ENCODE measurements at places on chromosomes 4 and X. TPM values are rescaled to one million over a fixed set of nuclear protein-coding genes. Genes with fewer than 3 reads are reported as not detected.

- H3K36me3 ChIP-seq: no peaks in the 10 kb centered on the region
- H3K27ac ChIP-seq: no peak overlapping the region
- H3K27me3 ChIP-seq: no peaks in the 10 kb centered on the region
- H3K4me1 ChIP-seq: no peaks in the 10 kb centered on the region
Measured at GRCh38 chr4:167233685-167234315, 494 bp downstream of the SPOCK3 start.

GRCh38 chr4:74056858-74057562, 18.5 kb upstream of the CXCL3 start:
- no peaks in the 10 kb centered on the region for H3K27me3 ChIP-seq
- no peak overlapping the region for H3K4me3 ChIP-seq
- H3K27ac ChIP-seq: no peak overlapping the region

- no peaks in the 10 kb centered on the region for H3K4me1 ChIP-seq
- H3K36me3 ChIP-seq: no peaks in the 10 kb centered on the region
- H3K27me3 ChIP-seq: no peaks in the 10 kb centered on the region
- H3K27ac ChIP-seq: no peak overlapping the region
- DNase-seq: no peak
- no peak overlapping the region for H3K4me3 ChIP-seq
Measured at GRCh38 chr4:7075962-7076695, 8.3 kb upstream of the GRPEL1 start.

DNA sequence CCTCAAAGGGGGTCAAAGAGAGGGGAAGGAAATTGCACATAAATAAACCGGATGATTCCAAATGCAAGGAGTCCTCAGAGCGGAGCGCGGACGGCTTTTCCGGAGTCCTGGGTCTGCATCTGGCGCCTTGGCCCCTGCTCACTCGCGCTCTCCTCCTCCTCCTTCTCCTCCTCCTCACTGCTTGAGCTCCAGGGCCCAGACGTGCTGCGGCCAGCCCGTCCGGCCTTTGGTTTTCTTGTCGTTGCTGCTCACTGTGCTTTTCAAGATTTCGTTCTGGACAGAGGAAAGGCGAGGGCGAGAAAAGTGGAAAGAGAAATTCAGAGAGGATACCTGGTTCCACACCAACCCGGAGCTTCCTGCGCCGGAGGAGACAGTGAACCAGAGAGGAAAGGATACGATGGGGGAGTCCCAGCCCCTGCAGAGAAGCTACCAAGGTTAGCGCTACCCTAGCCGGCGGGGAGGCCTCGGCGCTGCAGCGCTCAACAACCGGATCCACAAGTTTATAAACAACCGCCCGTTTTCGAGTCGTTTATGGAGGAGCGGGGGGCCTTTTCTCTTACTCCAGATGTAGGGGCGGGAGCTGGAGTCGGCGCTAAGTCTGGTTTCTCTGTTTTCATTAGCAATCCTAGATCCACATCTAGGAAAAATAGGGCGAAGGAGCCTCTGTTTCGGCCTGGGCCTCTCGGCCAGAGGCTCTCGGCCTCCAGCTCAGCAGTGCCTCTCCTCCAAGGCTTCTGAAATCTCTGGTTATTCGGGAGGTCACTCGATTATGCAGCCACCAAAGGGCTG, 2.7 kb downstream of the HAND2 start:
- no peaks in the 10 kb centered on the region for H3K4me1 ChIP-seq
- DNase-seq: no peak
- H3K36me3 ChIP-seq: no peaks in the 10 kb centered on the region
- no peak overlapping the region for H3K4me3 ChIP-seq
- H3K27ac ChIP-seq: no peak overlapping the region
- H3K27me3 ChIP-seq: no peaks in the 10 kb centered on the region

DNA sequence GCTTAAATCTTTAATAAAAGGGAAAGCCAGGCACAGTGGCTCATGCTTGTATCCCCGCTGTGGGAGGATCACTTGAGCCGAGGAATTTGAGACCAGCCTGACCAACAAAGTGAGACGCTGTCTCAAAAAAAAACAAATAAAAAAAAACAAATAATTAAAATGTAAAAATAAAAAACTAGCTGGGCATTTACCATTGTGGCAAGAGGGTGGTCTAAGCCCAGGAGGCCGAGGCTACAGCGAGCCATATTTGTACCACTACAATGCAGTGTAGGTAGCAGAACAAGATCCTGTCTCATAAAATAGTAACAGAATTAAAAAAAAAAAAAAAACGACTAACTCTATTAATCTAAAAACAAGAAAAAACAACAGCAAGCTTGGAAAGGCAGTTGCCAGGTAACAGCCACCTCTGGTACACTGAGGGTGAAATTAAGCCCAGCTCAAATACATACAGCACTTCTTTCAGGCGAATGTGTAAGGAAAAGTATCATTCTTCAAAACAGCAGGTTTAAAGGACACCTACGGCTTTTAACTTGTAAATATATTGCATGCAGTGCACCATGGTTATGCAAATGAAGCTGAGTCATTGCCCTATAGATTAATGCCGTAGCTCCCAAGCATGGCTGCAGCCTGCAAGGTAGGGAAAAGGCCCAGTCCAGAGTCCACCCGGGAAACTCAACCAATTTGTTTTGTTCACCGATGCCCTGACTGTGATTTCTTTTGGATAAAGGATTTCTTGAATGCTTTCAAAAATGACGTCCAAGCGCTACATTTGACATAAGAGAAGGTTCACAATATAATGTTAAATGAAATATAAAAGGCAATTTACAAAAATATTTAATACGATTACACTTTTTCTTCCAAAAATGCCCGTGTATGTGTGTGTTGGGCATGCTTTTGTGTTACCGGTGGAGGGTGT, 14.5 kb upstream of the TXLNG start:
- H3K27ac ChIP-seq: peak overlapping the region; percentile 98
- no peak overlapping the region for H3K4me3 ChIP-seq
- DNase-seq: peak; percentile 72
- no peaks in the 10 kb centered on the region for H3K27me3 ChIP-seq
- 0 out of 2 replicates have a peak, but pooled peaks cover 7% of the 10 kb centered on the region for H3K4me1 ChIP-seq

GRCh38 chrX:40496728-40497127, 84.0 kb upstream of the ATP6AP2 start:
- H3K27me3 ChIP-seq: no peaks in the 10 kb centered on the region
- no peak for DNase-seq
- no peak overlapping the region for H3K4me3 ChIP-seq
- H3K27ac ChIP-seq: no peak overlapping the region
- no peaks in the 10 kb centered on the region for H3K4me1 ChIP-seq

- H3K27ac ChIP-seq: no peak overlapping the region
- H3K36me3 ChIP-seq: no peaks in the 10 kb centered on the region
- H3K27me3 ChIP-seq: no peaks in the 10 kb centered on the region
- no peak overlapping the region for H3K4me3 ChIP-seq
Measured at GRCh38 chr4:8045909-8046308, 106.2 kb upstream of the AFAP1 start.

GRCh38 chr4:39932776-39933402, 44.8 kb downstream of the PDS5A start:
- no peak overlapping the region for H3K4me3 ChIP-seq
- peak overlapping the region; percentile 49 for H3K27ac ChIP-seq
- H3K27me3 ChIP-seq: no peaks in the 10 kb centered on the region
- H3K4me1 ChIP-seq: peaks cover 6% of the 10 kb centered on the region
- no peaks in the 10 kb centered on the region for H3K36me3 ChIP-seq

DNA sequence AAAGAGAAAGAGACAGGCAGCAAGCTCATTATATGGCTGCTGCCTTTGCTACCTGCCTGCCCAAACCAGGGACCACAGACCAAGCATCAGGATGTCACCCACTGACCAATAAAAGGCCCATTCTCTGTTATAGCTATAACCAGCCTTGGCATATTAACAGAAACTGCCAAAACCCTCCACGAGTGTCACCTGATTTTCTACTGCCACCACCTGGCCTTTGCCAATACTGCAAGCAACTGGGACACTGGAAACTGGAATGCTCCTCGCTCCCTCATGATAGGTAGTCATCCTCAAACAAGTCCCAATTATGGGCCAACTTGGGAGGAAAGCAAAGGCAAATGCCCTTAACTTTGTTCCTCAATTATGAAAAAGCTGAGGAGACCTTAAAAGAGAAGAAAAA, 76.0 kb downstream of the SPIN4 start:
- peak; percentile 49 for DNase-seq
- H3K36me3 ChIP-seq: no peaks in the 10 kb centered on the region
- no peaks in the 10 kb centered on the region for H3K4me1 ChIP-seq
- no peak overlapping the region for H3K4me3 ChIP-seq

DNA sequence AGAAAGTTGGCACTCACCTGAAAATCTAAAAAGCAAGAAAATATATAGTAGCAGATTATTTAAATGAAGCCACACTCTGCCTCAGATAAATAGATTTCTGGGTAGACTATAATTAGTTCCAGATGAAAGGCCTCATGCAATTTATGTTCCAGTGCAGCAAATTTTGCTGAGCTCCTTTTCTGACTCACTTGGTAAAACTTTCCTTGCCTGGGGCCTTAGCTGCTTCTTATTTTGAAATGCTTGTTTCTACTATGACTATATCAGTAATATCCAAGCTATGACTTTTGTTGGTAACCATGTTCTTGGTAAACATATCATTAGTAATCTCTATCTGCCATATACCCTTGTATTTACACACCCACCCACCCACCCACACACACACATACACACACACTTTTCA, 961.8 kb downstream of the SH3BGRL start:
- DNase-seq: no peak
- H3K27me3 ChIP-seq: no peaks in the 10 kb centered on the region
- no peaks in the 10 kb centered on the region for H3K36me3 ChIP-seq

DNA sequence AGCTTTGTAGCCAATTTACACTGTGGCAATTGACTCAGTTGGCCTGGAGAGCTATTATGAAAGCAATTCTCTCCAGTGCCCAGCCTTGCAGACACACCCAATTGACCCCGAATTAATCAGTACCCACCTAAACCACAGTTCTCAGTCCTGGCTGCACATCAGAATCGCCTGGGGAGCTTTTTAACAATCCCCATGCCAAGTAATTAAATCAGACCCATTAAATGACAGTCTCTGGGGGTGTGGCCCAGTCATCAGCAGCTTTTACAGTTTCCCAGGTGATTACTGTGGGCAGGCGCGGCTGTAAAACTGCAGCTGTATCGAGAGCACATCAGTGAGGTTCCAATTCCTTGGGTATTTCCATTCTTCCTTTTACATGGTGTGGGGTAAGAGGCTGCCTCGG, 460.9 kb upstream of the FAT1 start:
- no peaks in the 10 kb centered on the region for H3K36me3 ChIP-seq
- no peak overlapping the region for H3K27ac ChIP-seq
- no peak overlapping the region for H3K4me3 ChIP-seq
- H3K4me1 ChIP-seq: no peaks in the 10 kb centered on the region
- H3K27me3 ChIP-seq: no peaks in the 10 kb centered on the region
- DNase-seq: no peak

- no peaks in the 10 kb centered on the region for H3K4me1 ChIP-seq
- no peak overlapping the region for H3K4me3 ChIP-seq
- no peaks in the 10 kb centered on the region for H3K27me3 ChIP-seq
- DNase-seq: no peak
- H3K36me3 ChIP-seq: no peaks in the 10 kb centered on the region
Measured at GRCh38 chr4:78019414-78019813, 37.7 kb upstream of the FRAS1 start.

DNA sequence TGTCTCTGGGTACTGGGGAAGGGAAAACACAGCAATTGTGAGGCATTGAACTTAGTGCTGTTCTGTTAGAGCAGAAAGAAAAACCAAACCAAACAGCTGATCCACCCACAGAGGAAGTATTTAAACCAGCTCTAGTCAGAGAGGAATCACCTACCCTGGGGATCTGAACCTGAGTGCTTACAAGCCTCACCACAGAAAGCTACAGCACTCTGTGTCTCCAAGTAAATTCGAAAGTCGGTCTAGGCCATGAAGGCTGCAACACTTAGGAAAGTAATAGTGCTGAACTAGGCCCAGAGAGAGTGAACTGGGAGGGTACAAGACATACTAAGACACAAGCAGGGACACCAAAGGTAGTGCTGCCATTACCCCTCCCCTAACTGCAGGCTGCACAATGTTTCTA, 142.2 kb upstream of the CXorf51A start:
- no peak for DNase-seq
- H3K27ac ChIP-seq: no peak overlapping the region
- H3K4me3 ChIP-seq: no peak overlapping the region
- H3K4me1 ChIP-seq: no peaks in the 10 kb centered on the region

DNA sequence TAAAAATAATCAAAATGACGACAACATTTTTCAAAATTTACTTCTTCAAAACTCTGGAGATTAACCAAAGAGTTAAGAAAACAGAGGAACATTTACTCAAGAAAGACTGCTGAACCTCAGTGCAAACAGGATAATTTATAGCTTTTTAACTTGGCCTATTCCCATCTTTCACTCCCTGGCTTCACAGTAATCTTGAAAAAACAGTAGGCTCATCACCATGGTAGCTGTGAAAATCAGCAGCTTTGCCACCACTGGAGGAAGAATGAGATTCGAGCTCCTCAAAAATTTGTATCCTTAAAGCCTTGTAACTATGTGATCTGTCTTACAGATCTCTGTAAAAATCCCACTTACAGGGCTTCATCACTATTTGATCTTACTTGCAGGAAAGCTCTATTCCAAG, 447.7 kb upstream of the CTSO start:
- no peaks in the 10 kb centered on the region for H3K27me3 ChIP-seq
- no peak for DNase-seq
- H3K36me3 ChIP-seq: no peaks in the 10 kb centered on the region
- no peak overlapping the region for H3K4me3 ChIP-seq

DNA sequence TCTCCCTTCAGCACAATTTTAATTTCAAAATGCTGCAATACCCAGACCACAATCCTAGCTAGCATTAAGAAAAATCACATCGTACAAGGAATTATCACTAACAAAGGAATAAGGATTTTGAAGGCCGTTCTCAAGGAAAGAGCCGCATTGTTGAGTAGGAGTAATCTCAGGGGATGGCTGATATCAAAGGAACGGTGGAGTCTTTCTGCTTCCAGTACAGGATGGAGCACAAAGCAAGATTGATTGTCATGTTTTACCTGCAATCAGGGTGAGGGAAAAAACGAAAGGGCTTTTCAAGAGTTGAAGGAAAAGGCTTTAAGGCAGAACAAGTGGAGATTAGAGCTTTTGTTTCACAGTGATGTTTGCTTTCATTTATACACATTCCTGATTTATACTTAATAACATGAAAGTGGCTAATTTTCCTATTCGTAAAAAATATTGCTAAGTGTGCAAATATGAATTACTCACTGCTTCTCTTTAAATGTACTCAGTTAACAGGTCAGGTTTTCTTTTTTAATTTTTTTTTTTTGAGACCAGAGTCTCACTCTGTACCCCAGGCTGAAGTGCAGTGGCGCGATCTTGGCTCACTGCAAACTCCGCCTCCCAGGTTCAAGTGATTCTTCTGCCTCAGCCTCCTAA, 207.0 kb downstream of the TRIML1 start:
- H3K4me3 ChIP-seq: no peak overlapping the region
- H3K36me3 ChIP-seq: no peaks in the 10 kb centered on the region
- no peaks in the 10 kb centered on the region for H3K4me1 ChIP-seq
- DNase-seq: no peak

GRCh38 chr4:15188605-15189539, 186.6 kb downstream of the CPEB2 start:
- DNase-seq: no peak
- H3K4me1 ChIP-seq: no peaks in the 10 kb centered on the region
- no peaks in the 10 kb centered on the region for H3K36me3 ChIP-seq
- no peak overlapping the region for H3K27ac ChIP-seq
- H3K27me3 ChIP-seq: no peaks in the 10 kb centered on the region

- no peak overlapping the region for H3K27ac ChIP-seq
- H3K4me3 ChIP-seq: no peak overlapping the region
- H3K36me3 ChIP-seq: no peaks in the 10 kb centered on the region
- H3K27me3 ChIP-seq: no peaks in the 10 kb centered on the region
- no peaks in the 10 kb centered on the region for H3K4me1 ChIP-seq
- DNase-seq: no peak
Measured at GRCh38 chr4:81207828-81208227, 7.2 kb downstream of the PRKG2 start.

The PCDH11X gene
- total RNA-seq: 0.07 TPM

The RAB40AL gene
- total RNA-seq: 0.95 TPM

The MID1 gene
- total RNA-seq: 61.3 TPM

The STBD1 gene
- 3.8 TPM for total RNA-seq

The TCEAL7 gene
- not detected for total RNA-seq

The VCX3B gene
- total RNA-seq: not detected

The FGD1 gene
- total RNA-seq: 4.1 TPM

All from Caco-2 (cell line).